Right atrium auricular region (tissue), 2 donors: ENCODE measurements at places on chromosomes 1 and 21. TPM values are rescaled to one million over a fixed set of nuclear protein-coding genes. Genes with fewer than 3 reads are reported as not detected.

DNA sequence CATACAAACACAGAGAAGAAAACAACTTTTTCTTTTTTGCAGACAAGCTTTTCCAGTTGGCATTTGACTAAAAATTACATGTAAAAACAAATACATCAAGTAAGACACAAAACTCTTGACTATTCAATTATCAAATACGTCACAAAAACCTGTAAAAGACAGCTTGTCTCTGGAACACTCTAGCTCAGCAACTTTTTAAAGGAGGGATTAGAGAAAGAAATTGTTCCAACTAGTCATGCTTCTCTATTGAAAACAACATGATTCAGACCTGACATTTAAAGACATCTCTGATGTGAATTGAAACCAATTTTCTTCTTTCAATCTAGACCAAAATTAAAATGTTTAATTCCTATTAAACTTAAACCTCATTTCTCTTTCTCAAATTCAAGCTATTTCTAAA lies 30.3 kb downstream of the SMYD3 start:
- H3K4me1 ChIP-seq, result no peaks in the 10 kb centered on the region
- no peaks in the 10 kb centered on the region for H3K27me3 ChIP-seq
- H3K4me3 ChIP-seq, result no peak overlapping the region
- no peaks in the 10 kb centered on the region for H3K36me3 ChIP-seq

The CR2 gene
- total RNA-seq, result not detected

GRCh38 chr1:10084045-10084444 lies 51.3 kb downstream of the UBE4B start:
- no peak overlapping the region for H3K4me3 ChIP-seq
- no peaks in the 10 kb centered on the region for H3K36me3 ChIP-seq
- H3K27me3 ChIP-seq, result no peaks in the 10 kb centered on the region
- no peaks in the 10 kb centered on the region for H3K4me1 ChIP-seq
- no peak for DNase-seq

- DNase-seq, result no peak
- H3K27ac ChIP-seq, result no peak overlapping the region
- H3K4me3 ChIP-seq, result no peak overlapping the region
- H3K4me1 ChIP-seq, result peaks cover 37% of the 10 kb centered on the region
- H3K36me3 ChIP-seq, result peaks cover 6% of the 10 kb centered on the region
These were observed 27.8 kb downstream of the SDC3 start for GRCh38 chr1:30880678-30881318.

The BCAR3 gene
- total RNA-seq, result 12.7 TPM

- H3K27ac ChIP-seq, result no peak overlapping the region
- H3K27me3 ChIP-seq, result no peaks in the 10 kb centered on the region
- no peaks in the 10 kb centered on the region for H3K4me1 ChIP-seq
- H3K4me3 ChIP-seq, result no peak overlapping the region
- peaks cover 35% of the 10 kb centered on the region for H3K36me3 ChIP-seq
These were observed 6.8 kb downstream of the SCYL3 start for GRCh38 chr1:169886931-169887330.

GRCh38 chr1:53112271-53112774 lies 30.1 kb downstream of the SLC1A7 start:
- no peaks in the 10 kb centered on the region for H3K36me3 ChIP-seq
- no peak overlapping the region for H3K27ac ChIP-seq
- no peaks in the 10 kb centered on the region for H3K4me1 ChIP-seq
- H3K27me3 ChIP-seq, result no peaks in the 10 kb centered on the region

GRCh38 chr1:12049616-12050015 lies 13.5 kb upstream of the TNFRSF8 start:
- H3K4me3 ChIP-seq, result no peak overlapping the region
- no peak overlapping the region for H3K27ac ChIP-seq
- no peak for DNase-seq
- H3K36me3 ChIP-seq, result no peaks in the 10 kb centered on the region

GRCh38 chr1:81053826-81054225 lies 746.9 kb upstream of the ADGRL2 start:
- H3K4me3 ChIP-seq, result no peak overlapping the region
- H3K27ac ChIP-seq, result no peak overlapping the region
- no peaks in the 10 kb centered on the region for H3K36me3 ChIP-seq

GRCh38 chr1:160781914-160782689 lies 13.9 kb upstream of the LY9 start:
- H3K27ac ChIP-seq, result no peak overlapping the region
- H3K4me1 ChIP-seq, result no peaks in the 10 kb centered on the region
- DNase-seq, result no peak
- H3K27me3 ChIP-seq, result no peaks in the 10 kb centered on the region
- no peak overlapping the region for H3K4me3 ChIP-seq
